Neuronal stem cell (in vitro differentiated cells): ENCODE measurements at places on chromosomes 12 and 14.
A peak's percentile ranks its signal among the peaks of the same experiment; 100 is the strongest.

- DNase-seq, result no peak
Measured at GRCh38 chr12:46664761-46665287, 161.0 kb downstream of the SLC38A4 start.

DNA sequence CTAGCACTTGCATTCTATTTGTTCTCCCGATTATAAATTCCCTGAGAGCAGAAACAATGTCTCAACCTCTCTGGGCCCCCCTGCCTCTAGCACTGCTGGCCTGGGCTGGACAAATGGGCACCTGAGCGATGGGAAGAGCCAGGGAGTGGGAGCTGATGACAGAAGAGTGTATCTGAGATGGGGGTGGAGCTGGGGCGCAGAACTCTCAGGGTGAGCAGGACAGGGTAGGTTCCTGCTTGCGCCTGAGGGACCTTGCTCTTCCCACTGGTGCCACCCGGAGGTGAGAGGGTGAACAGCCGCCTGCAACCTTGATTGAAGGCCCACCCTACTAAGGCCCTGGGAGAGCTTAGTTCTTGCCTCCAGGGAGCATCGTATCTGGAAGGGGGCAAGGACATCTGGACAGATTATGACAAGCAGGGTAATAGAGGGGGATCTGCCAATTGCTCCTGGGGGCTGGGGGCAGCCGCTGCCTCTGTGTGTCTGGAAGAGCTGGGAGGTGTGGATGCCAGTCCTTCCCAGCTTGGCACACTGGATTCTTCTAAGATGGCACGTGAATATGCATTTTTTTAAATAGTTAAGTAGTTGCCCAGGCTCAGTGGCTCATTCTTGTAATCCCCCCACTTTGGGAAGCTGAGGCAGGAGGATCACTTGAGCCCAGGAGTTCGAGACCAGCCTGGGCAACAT lies 43.0 kb upstream of the TSPAN9 start:
- DNase-seq, result peak; percentile 54

DNA sequence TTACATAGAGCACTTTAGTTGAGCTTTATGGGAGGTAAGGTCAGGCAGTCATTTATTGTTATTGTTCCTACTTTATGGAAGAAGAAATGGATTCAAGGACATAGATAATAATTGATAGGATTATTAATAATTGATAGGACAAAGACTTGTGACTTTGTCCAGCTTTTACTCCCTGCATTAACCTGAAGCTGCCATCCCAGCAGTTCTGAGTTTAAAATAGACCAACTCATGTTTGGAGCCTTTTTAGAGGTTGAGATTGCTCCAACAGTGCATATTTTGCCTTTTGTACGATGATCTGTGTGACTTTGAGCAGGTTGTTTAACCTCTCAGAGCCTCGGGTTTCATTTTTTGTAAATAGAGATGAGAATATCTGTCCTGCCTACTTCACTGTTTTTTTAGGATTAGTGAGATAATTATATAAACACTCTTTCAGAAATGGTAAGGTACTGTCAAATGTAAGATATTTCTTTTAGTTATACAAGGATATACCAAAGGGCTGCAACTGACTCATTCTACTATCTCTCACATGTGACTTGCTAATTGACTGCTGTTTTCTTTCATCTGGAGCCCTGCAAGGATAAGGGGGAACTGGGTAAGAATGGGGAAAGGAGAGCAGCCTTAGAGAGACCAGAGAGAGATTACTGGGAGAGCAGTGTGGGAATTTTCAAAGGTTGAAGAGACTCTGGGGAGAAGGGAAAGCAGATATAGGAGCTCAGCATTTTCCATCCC lies 15.3 kb downstream of the WDR20 start:
- peak; percentile 11 for DNase-seq

GRCh38 chr12:108306506-108306905 lies 32.6 kb downstream of the CMKLR1 start:
- DNase-seq, result no peak

DNA sequence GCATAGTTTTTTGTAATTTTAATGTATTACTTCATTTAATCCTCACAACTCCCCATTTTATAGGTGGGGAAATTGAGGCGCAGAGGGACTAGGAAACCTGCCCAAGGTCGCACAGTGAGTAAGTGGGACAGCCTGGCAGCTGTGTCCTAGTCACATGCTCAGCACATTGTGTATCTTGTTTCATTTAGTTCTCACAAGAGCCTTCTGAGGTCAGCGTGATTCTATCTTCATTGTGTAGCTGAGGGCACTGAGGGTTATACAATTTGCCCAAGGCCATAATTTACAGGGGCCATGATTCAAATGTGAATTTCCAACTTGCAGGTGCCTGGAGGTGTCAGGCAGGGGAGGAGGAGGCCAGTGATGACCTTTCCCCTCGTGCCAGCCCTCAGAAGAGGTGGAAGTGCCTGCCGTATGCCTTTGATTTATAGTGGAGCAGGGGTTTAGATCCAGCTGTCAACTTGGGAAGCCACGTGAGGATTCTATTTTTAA lies 30.3 kb upstream of the SMOC1 start:
- DNase-seq, result no peak
